Globus pallidus (tissue), 1 donor: ENCODE measurements at places on chromosomes 6 and 20.

GRCh38 chr20:48661575-48662455 lies 166.0 kb downstream of the PREX1 start:
- DNase-seq, result no peak

GRCh38 chr6:18016698-18017097 lies 29.3 kb upstream of the KIF13A start:
- no peak for DNase-seq

DNA sequence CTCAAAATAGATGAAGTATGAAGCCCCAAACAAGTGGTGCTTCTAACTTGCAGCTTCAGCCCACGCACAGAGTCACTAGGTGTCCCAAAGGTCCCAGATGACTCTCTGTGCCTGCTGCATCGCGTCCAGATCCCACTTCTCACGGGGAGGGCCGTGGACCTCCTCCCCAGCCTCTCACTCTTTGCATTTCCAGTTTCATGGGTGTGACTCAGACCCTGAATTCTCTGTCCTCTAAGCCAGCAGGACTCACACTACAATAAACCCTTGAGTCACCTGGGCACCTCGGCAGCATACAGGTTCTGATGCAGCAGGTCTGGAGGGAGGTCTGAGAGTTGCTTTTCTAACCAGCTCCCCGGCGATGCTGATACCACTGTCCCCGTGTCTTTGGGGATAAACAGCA lies 114.0 kb upstream of the RIN2 start:
- DNase-seq, result no peak

- DNase-seq, result no peak
Measured at GRCh38 chr6:149311766-149312165, 5.7 kb upstream of the TAB2 start.

- DNase-seq, result no peak
Measured at GRCh38 chr6:119043265-119043664, 35.2 kb downstream of the FAM184A start.

DNA sequence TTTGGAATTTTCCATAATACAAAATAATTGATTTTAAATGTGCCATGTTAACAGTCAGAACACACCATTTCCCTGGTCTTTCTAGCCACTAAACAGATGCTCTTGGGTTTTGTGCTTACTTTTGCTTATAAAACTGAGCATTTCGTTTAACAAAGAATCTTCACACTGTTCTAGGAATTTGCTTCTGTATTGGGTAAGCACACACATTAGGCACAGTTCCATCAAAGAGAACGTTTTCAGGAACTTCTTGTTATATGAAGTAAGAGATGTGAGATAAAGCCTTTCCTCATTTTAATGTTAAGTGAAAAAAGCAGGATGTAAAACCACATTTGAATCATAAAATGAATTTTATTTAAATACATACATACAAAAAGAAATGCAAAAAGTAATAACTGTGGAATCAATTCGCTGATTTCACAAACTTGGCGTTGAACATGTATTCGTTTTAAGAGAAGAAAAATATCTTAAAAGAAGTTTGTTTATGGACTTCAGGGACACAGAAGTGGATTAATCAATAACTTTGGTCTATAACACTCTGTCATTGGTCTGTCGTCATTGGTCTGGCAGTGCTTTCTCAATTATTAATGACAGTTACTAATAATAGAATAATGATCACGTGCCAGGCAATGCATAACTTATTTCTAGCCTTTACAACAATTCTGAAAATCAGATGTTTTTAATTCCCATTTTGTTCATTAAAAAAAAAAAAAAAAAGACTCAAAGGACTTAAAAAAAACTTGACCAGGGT lies 199.9 kb upstream of the PRDM1 start:
- DNase-seq, result no peak

- DNase-seq, result no peak
Measured at GRCh38 chr20:59117526-59117925, 46.1 kb upstream of the ZNF831 start.

DNA sequence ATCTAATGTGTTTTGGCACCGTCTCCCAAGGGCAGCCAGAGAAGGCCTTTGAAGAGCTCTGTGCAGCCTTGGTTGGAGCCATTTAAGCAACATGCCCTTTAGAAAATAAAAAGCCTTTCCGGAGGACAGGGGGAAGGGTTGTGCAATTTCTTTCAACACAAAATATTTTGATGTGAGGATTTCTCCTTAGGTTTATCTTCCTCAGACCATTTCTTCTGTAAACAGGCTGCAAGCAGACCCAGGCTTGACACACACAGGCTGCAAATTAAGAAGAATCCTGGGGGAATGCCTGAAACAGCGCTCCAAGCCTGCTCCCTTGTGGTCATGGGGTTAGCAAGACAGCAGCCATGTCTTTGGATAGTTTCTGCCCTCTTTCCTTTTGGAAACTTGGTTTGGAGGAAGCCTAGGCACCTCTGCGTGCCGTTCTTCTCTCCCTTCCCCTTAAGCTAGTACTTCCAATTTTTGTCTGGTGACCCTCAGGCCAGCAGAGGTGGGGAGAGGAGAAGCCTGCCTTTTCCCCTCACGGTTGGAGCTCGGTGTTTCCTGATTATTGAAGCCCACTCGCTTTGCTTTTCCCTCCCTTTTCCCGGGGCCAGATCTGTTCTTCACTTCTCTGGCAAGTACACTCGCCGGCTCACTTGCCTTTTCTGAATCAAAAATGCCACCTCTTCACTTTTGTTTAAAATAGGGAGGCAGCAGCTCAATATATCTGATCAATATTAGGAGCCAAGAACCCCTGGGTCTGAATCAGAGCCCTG lies 39.6 kb upstream of the NOX3 start:
- peak; percentile 10 for DNase-seq

DNA sequence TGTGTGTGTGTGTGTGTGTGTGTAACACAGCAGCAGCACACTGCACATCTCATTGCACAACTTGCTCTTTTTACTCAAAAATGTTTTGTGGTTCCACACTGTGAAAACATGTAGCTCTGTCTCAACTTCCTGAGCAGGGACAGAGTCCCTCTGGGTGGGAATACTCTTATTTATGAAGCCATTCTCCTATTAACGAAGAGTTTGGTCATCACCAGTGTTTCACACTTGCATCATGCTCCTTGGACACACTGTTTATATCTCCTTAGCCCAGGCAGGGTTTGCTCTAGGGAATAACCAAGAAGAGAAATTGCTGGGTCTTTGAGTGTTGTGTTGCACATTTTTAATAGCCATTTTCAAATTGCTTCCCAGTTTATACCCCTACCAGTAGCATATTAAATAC lies 53.6 kb downstream of the ZNF831 start:
- DNase-seq, result no peak

DNA sequence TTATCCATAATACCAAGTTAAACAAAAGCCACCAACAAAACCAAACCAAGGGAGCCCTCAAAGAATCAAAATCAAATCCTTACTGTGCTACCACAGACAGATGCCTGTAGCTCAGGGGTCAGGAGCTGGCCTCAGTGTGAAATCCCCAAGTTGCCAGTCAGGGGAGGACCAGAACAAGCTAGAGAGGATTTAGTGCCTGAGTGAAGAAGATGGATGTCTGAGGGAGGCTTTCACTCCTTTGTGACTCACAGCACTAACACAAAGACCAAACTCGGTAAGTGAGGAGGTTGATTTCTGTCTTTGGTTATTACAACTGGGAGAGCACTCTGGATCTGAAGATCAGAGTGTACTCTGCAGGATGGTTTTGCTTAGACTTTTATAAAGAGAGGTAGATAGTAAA lies 189.9 kb upstream of the ZNF184 start:
- DNase-seq, result no peak

DNA sequence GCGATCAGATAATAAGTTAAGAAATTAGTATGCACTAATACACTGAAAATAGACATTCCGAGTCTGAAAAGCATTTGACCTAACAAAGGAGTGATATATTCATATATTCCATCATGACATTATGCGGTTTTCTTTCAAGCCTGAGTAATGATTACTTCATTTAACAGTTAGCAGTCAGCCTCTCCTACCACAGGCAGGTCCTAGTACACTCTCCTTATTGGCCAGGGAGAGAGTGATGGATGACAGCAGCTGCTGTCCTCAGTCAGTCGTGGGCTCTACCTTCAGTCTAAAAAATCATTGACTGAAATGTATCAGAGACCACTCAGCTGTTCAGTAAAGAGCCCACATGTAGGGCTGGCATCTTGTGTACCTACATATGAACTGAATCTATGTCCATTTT lies 33.2 kb upstream of the VGLL2 start:
- no peak for DNase-seq

GRCh38 chr6:21049572-21049971 lies 515.3 kb downstream of the CDKAL1 start:
- DNase-seq, result no peak

- no peak for DNase-seq
Measured at GRCh38 chr6:132683543-132683942, 24.6 kb upstream of the TAAR1 start.

DNA sequence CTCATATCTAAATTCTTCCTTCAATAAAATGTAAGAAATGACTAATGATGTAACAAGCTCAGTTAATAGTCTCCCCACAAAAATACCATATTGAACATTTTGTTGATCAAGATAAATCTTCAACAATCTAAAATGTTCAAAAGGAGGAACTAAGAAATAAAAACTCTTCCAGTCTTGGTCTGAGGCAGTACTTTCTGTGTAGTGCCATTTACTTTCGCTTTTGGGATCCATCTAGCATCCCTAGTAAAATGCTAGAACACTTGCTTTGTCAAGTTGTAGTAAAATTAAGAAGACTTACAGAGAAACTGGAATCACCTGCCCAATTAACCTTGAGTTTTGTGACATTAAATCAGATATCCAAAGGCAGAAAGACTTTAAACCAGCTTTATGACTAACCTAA lies 246.4 kb downstream of the KHDRBS2 start:
- no peak for DNase-seq

- no peak for DNase-seq
Measured at GRCh38 chr20:14113416-14113815, 118.1 kb downstream of the MACROD2 start.

DNA sequence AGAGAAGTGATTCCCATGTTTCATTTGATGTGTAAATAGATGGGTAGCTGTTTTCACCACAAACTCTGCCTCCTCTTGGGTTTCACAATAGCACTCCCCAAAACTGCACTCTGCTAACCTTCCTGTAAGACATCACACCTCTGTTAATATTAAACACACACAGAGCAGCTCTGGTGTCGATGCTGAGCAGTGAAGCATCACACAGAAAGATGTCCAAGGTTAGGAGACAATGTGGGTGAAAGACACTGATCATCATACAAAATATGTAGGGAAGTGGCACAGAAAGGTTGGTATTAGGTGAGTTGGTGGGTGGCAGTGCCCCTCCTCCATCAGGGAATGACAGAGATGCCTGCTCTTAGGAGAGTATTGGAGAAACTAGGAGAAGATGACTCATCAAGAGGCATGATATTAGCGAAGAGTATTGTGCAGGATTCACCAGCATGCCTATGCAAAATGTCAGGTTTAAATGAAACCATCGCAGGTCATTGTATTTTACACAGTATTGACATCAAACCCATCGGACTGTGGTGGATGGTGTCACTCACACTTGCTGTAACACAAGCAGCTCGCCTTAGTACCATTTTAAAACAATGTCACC lies 199.7 kb downstream of the TBXT start:
- no peak for DNase-seq

DNA sequence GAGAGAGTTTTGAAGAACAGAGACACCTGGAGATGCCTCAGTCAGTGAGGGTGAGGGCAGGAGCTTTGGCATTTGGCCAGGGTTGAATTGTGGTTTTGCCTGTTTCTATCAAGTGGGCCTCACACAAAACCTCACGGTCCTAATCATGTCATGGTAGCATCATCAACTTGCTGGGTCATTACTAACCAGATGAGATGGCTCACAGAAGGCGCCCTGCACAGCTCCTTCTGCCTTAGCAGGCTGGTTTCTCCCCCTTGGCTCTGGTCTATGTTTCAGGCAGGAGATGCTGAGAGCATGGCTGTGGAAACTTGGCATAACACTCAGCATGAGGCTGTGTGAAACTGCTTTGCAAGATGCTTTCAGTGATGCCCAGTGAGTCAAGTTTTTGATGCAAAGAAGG lies 99.3 kb downstream of the LRRC1 start:
- DNase-seq, result no peak

DNA sequence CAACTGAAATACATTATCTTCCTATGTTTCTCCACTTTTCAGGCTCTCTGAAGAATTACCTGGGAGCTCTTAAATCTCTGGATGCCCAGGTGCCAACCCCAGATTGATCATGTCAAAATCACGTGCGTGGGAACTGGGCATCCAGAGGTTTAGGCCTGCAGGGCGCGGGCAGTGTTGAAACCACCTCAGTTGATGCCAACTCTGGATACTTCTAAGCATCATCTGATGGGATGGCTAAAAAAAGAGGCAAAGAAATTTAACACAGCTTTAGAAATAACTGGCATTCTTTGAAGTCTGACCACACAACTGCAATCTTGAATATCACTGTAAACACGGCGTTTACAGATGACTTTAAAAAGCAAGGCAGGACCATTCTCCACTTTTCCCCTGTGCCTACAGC lies 41.9 kb downstream of the PTGIS start:
- no peak for DNase-seq

DNA sequence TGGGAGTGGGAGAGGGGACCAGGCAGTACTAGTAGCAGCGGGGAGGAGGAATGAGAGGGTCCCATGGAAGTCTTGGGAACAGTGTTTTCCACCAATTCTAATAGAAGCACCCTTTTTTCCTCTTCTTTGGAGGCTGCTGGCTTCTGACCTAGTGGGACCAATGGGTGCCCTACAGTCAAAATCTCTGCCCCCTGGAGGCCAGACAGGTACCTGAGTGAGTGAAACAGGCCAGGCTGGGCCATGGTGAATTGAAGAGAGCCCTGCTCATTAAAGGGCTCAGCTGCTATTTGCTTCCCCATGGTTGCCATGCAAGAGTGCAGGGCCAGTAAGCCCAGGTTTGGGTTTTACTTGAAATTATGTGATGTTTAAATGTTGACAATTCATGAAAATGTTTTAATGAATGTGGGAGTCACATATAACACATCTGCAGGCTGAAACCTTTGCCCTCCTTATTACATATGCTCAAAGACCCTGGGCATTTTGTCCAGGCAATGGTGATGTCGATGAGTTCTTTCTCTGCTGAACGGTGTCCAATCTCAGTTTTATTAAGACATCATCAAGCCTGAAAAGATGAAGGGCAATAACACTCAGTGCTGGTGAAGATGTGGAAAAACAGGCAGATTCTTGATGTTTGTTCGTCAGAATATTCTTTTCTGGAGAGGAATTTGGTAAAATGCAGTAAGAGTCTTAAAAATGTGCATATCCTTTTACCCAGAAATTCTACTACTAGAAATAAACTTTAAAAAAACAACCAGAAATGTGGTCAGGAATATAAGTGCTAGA lies 42.3 kb upstream of the OCSTAMP start:
- DNase-seq, result no peak
